ENCODE measurements at places on chromosomes 12 and 14.

GRCh38 chr14:27305441-27305945, 707.7 kb upstream of the NOVA1 start:
- no peak for DNase-seq

DNA sequence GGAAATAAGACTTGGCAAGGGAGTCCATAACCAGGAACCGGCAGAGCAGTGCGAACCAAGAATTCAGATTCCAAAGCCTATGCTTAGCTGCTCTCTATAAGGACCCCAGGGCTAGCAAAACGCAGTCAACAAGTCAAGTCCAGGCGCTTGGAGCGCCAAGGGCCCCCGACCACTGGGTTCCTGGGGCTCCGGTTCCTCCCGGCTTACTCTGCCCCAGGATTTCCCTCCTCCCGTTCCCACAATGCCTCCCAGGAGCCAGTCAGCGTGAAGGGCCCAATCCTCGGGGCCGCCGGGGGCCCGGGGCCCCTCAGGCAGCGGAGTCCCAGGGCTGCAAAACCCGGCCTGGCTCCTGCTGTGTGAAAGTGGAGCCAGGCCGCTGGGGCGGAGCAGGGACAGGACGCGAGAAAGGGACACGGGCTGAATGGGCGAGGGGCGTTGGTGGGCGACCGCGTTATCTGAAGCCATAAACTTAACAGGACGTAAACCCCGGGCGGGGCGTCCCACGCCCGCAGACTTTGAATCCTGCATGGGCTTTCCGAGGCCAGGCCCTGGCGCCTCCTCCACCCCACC, 1.5 kb downstream of the KRT8 start:
- DNase-seq: peak; percentile 72

GRCh38 chr12:85835426-85836196, 598 bp downstream of the RASSF9 start:
- no peak for DNase-seq

- no peak for DNase-seq
These were observed 50.5 kb upstream of the PNMA1 start for GRCh38 chr14:73764406-73765280.

DNA sequence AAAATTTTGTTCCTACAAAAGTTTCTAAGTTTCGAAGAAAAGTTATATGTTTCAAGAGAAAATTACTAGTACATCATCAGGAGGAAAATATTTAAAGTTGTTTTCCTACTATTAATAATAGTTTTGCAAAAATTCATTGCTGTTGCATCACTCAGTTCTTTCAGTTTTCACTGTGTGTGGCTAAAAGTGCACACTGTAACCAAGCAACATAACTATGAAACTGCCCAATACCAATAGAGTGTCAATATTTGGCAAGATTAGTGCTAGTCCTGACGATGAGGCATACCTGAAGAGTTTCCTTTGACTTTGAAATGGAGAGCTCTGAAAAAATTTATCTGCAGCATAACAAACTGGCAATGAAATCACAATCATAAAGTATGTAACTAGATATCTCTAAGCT, 194.3 kb downstream of the CPNE8 start:
- no peak for DNase-seq

DNA sequence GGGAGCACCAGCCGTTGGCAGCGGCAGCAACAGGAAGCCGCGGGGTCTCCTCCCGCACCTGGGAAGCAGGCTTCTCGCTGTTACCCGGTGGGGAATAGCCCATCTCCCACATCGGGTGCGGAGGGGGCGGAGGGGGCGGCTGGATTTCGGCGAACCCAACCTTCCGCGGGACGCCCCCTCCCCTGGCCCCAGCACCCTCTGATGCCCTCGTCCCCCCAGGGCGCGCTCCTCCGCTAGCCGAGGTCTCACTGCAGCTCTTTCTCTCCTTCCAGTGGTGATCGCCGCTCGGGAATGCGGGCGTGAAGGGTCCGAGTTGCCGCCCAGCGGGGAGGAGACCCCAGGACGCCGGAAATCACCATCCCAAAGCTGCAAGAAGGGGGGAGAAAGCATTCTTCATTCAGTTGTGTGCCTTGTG, 303 bp downstream of the SAMD4A start:
- DNase-seq: peak; percentile 76

DNA sequence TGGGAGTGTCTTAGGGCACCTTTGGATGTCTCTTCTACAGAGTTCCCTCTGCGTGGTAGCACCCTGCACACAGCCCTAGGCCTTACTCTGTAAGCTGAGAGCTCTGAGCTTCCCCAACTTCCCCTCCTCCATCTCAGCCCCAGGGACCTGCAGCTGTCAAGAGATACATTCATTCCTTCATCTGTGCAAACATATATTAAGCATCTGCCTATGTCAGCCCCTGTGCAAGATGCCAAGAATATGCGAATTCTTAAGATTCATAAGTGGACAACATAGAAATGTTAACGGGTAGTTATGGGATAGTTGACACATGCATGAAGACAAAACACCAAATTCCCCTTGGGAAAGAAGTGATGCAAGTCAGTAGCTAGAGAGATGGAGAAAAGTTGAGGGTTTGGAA, 190.8 kb downstream of the SLC41A2 start:
- no peak for DNase-seq

DNA sequence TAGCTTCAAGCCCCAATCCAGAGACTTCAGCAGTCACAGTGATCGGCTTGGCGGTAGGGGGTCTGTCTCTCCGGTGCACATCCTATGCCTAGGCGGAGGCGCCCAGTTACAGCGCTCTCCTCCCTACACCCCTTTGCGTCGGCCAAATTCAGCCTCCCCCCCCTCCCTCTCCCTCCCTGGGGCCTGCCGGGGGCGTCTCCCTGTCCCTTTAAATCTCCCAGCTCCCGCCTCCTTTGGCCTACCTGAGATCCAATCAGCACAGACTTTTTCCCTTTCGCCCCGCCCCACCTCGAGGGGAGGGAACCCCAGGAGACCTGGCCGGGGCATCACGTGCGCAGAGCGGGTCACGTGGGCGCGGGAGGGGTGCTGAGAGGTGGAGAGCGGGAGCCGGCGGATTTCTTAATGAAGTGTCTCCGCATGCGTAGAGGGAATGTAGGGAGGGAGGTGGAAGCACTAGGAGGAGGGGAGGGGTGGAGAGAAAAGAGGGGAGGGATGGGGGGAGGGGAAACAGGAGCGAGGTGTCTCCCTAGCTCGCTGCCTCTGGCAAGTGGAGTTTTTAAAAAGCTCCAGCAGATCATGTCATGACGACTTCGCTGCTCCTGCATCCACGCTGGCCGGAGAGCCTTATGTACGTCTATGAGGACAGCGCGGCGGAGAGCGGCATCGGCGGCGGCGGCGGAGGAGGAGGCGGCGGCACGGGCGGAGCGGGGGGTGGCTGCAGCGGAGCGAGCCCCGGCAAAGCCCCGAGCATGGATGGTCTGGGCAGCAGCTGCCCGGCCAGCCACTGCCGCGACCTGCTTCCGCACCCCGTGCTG, at the start of gene HOXC13:
TSS of gene HOXC13 (plus strand) at position 506 of the 815 bp plus-strand sequence. CDS start at position 582, 76 bp downstream.
- peak; percentile 86 for DNase-seq

DNA sequence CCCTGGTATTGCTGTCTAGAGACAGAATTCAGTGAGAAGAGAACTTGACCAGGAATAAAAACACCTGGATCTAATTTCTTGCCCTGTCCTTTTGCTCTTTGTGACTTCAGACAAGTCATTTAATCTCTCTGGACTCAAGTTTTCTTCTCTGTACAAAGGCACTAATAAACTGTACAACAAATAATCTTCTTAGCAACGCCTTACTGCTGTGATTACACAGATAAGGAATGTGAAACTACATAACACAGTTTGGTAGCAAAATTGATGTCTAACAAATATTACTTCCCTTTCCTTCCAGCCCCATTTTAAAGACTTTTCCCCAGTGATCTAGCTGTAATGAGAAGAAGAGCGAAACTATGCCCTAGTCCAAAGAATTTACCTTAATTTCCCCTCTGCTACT, 69.3 kb downstream of the BCAT1 start:
- no peak for DNase-seq

DNA sequence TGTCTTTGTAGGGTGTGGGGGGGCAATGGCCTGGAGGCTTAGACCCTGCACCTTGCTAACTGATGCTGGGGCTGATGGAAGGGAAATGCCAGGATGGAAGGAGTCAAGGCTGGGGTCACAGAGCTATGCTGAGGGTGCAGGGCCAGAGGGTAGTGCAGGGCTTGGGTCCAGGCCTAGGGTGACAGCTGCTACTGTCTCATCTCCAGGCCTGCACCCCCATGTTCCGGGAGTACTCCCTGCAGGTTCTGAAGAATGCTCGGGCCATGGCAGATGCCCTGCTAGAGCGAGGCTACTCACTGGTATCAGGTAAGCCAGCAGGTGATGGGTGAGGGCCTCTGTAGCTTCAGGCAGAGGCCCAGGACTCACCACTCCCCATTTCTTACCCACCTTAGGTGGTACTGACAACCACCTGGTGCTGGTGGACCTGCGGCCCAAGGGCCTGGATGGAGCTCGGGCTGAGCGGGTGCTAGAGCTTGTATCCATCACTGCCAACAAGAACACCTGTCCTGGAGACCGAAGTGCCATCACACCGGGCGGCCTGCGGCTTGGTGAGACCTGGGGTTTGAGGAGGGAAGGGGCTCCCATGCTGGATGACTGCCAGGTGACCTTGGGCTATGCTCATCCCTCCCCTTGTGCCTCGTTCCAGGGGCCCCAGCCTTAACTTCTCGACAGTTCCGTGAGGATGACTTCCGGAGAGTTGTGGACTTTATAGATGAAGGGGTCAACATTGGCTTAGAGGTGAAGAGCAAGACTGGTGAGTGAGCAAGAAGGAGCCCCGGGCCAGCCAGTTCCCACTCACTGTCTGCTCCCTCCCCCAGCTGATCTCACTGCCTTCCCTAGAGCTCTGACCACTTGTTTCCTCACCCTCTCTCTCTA, 4.1 kb downstream of the SHMT2 start:
- no peak for DNase-seq

- DNase-seq: no peak
These were observed 967.9 kb downstream of the FSCB start for GRCh38 chr14:43539210-43539609.

DNA sequence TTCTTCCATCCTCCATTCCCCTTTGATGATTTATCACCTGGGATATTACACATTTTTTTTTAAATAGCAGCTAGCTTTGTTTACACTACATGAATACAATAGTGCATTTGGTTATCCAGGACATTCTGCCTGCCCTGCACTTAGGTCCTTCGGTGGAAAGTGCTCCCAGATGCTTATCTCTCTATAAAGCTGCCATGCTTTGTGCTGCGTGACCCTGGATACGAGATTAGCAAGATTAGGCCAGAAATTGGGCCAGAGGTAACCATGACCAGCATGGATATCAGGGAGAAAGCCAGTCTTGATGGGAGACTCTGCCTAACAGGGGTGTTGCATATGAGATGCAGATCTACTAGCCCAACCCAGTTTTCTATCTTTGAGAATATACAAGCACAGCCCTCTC, 12.1 kb upstream of the KRT83 start:
- no peak for DNase-seq

- peak; percentile 65 for DNase-seq
These were observed 3.0 kb upstream of the FNTB start for GRCh38 chr14:64983439-64984310.

- DNase-seq: no peak
These were observed 38.2 kb upstream of the ZNF641 start for GRCh38 chr12:48388938-48389337.

GRCh38 chr14:76837524-76837923, 11.3 kb downstream of the LRRC74A start:
- no peak for DNase-seq

GRCh38 chr14:66315548-66315947, 170.6 kb upstream of the CCDC196 start:
- no peak for DNase-seq

DNA sequence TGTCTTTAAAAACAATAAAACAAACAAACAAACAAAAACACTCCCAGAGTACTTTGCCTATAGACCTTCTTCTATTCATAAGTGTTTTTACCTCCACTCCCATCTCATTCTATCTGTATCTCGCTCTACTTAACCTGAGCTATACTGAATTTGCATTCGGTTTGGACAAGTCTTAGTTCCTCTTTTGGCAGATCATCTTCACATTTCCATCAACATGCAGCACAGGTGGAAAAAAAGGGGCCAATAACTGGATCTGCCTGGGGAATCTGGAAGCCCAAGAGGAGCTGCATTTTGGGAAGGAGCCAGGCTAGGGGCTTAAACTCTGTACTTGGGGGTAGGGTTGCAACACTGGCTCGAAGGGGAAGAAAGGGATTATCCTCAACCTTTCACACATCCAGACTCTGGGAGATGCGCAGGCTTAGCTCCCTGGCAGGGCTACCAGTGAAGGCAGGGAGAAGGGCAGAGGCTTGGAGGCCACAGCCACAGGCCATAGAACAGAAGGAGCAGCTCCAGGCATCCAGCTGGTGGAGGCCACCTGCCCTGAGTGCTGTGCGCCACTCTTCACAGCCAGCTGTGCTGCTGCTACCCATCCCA, 4.1 kb downstream of the NINJ2 start:
- DNase-seq: no peak

DNA sequence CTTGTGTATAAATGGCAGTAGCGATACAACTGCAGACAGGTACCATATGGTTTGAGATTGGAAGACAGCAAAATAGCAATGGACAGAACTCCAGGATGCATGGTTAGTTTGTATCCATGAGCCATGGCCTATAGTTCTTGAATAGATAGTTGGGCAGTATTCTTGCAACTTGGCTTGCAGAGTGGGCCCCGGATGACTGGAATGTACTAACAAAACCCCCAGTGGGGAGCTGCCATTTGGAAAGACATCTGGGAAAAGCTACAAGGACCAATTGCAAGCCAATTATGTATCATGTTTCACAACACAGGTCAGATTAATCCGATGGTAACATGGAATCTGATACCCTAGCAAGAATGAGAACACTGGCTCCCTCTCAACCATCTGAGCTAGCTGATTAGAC, 279.6 kb downstream of the RERGL start:
- DNase-seq: no peak

GRCh38 chr12:6953442-6954315, 2.5 kb downstream of the PTPN6 start:
- DNase-seq: peak; percentile 24

DNA sequence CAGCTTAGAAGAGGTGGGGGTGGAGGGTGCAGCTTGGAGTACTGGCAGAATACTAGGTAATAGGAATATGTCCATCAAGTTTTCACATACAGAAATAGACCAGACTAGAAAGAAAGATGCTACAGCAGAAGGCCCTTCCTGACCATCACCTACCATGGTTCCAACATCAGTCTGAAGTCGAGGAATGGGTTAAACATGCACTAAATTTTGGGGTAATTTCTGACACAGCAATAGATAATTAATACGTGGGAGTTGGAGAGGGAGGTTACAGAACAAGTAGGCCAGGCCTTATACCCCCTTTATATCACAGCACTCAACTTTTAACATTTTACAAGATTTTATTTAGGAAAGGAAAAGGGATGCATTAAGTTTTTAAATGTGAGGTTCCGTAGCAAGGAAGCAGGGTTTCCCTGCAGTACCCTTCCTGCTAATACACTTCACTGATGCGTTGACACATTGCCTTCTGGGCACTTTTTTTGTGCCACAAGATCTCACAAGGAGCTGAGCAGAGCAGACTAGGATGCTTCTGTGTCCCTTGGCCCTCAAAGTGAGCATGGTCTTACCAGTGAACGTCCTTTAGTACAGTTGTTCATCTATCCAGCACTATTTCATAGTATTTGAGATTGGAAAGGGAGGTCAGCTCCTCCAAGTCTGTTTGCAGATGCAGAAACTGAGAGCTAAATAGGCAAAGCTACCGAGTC, 50.8 kb downstream of the EID3 start:
- no peak for DNase-seq

GRCh38 chr12:21502164-21502496, 541 bp downstream of the GOLT1B start:
- DNase-seq: no peak

- DNase-seq: no peak
These were observed 188.2 kb downstream of the NAV3 start for GRCh38 chr12:78018939-78019338.

- DNase-seq: no peak
These were observed 833.6 kb downstream of the FLRT2 start for GRCh38 chr14:86363576-86363975.

- DNase-seq: no peak
These were observed 71.2 kb downstream of the ELK3 start for GRCh38 chr12:96265400-96265799.
